Hepatic stellate cell (primary cell): ENCODE measurements at places on chromosomes 7 and 10.

DNA sequence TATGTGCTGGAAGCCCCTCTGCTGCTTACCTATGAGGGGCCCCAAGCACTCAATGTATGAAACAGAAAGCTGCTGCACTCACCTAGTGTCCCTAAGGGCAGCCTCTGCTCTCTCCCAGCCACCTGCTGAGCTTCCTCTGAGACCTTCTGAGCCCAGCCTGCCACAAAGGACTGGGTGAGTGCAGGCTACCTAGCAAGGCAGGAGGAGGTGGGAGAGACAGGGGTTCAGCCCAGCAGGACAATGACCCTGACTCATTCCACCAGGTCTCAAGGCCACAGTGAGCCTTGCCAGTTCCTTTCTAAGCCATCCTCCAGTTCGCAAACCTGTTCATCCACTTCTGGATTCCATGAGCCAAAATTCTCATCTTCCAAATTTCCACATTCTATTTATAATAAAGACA, 16.3 kb downstream of the VOPP1 start:
- DNase-seq: no peak

GRCh38 chr10:3095373-3096139, 28.2 kb downstream of the PFKP start:
- peak; percentile 96 for DNase-seq

- peak; percentile 48 for DNase-seq
Measured at GRCh38 chr10:6014241-6014761, 37.0 kb upstream of the IL15RA start.

- DNase-seq: no peak
Measured at GRCh38 chr7:40822861-40823260, 688.1 kb downstream of the SUGCT start.

- no peak for DNase-seq
Measured at GRCh38 chr10:43900571-43900970, 251.9 kb upstream of the ZNF32 start.

DNA sequence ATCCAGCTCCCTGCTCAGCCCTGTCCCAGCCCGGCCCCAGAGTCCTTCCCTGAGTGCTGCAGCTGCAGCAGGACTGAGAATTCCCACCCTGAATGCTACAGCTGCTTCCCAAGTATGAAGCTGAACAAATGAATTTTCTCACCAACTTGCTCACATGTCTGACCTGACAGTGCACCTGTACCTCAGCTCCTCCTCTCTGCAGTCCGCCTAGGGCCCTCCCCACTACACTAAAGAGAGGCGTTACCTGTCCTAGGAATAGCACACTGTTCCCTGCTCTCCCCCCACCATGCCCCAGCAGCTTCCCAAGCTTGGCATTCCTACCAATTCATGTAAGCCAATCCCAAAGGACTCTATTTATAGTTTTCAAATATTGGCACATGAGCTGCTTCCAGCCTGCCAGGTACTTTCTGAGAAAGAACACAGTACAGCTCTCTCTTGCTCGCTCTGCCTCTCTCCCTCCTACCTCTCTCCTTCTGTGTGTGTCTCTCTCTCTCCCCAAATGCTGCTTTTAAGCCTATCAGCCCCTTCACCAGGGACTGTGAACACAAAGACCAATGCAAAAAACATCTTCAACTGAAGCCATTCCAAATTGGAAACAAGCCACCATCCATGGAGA, 400.1 kb downstream of the TNS3 start:
- no peak for DNase-seq

DNA sequence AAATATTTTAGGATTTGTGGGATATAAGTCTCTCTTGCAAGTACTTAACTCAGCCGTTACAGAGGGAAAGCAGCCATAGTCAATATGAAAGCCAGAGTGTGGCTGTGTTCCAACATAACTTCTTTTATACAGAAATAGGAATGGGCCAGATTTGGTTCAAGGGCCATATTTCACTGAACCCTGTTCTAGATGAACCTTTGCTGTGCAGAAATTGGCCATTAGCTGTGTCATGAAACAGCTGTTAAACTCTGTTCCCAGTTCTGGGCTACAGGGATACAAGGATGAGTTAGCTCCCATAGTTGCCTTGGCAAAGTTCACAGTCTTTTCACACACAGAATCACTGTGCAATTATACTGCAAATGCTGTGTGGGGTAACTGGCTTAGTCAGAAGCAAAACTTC, 213.9 kb upstream of the LRRN3 start:
- DNase-seq: no peak

GRCh38 chr7:65812281-65812680, 60.6 kb upstream of the VKORC1L1 start:
- DNase-seq: no peak
